CD4-positive, alpha-beta T cell treated with Interleukin-17A for 4 hours (primary cell): ENCODE measurements at places on chromosomes 3 and 15.

DNA sequence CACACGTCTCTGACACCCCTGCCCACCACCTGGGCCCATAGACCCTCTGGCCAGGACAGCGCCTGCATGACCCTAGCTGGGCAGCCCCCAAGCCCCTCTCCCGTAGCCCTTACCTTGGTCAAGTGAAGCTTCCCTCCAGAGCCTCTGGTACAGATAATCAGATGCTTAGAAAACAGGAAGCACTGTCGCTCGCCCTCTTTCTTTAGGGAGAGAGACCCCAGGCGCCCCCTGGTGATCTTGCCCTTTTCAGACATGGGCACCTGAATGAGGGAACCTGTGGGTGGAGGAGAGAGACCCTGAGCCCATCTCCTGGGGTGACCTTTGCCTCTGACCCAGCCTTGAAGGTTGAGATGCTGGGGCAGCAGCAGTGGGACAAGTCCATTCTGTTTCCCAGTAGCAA is 65.4 kb downstream of the RASGRF1 start:
- DNase-seq = no peak

GRCh38 chr3:139264375-139264774 is 79.4 kb upstream of the MRPS22 start:
- DNase-seq = no peak

GRCh38 chr3:24160424-24161095 is 215.5 kb downstream of the NR1D2 start:
- no peak for DNase-seq

GRCh38 chr3:114192136-114192535 is 13.3 kb upstream of the DRD3 start:
- DNase-seq = no peak

DNA sequence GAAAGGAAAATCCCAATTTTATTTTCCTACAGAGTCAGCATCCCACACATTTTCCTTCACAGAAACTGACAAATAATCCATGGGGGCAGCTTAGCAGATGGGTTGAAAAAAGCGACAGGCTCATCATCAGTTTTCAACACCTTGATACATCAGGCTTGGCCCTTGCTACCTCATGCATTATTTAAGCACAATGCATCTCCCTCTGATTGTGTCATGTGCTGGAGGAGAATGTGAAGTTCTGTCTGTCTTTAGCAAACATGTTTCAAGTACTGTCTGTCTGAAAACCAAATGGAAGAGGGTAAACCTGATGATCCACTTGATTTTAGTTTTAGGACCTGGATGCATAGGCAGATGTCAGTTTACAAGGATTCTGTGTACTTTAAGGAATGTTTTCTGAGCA is 128.6 kb upstream of the ADAMTS9 start:
- DNase-seq = no peak

GRCh38 chr3:58628823-58629562 is 37.6 kb downstream of the FAM3D start:
- DNase-seq = no peak

DNA sequence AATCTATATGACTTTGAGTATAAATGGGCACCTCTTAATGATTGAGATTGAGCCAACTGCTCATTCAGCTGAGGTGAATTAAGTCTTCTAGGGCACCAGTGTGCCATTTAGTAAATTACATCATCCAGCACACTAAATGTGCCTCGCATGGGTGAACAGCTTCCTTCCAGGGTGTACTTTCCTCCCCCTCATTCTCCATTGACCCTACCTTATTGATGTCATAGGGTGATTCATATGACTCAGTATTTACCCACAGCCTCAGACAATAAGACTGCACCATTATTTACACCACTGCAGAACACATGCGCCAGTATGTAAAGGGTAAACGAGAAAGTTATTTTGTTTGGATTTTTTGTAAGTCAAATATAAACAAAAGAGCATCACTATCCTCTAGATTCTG is 185.2 kb upstream of the ARL6 start:
- DNase-seq = no peak

- no peak for DNase-seq
Measured at GRCh38 chr15:65956899-65957298, 87.6 kb downstream of the RAB11A start.

DNA sequence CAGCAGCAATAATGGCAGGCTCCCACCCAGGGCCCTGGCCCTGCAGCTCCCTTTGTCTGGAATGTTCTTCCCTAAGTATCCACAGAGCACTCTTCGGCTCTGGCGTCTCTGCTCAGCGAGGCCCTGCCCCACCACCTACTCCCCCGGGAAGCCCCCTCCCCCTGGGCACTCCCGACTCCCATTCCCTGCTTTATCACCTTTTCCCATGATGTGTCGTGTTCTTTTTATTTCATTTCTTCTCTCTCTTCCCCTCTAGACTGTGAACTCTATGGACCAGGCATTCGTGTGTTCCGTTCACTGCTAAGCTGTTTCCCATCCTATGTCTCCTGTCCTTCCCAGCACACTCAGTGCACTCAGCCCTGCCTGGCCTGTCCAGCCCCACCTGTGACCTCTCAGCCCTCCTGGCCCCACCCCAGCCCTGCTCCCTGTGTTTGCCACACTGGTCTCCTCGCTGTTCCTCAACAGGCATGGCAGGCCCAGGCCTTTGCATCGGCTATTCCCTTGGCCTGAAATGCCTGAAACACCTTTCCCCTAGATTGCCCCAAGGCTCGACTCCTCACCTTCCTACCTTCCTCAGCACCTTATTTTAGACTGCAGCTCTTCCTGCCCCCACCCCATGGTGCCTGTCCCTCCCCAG is 107.4 kb downstream of the TPRA1 start:
- DNase-seq = no peak

GRCh38 chr3:36418296-36418695 is 38.0 kb downstream of the STAC start:
- no peak for DNase-seq

DNA sequence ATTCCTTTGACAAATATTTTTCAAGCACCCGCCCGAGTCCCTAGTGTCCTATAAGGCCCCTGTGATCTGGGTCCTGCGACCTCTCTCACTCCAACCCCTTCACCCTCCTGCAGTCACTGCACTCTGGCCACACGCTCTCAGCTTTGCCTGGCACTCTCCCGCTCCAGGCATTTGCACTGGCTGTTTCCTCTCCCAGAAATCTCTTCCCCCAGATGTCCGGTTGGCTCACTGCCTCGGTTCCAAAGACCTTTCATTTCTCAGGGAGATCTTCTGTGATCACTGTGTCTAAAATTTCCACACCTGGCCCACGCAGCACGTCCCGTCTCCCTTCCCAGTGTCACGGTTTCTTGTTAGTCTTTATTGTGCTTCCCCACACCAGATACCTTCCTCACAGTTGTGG is 97.4 kb downstream of the WNT7A start:
- DNase-seq = no peak

- DNase-seq = no peak
Measured at GRCh38 chr3:113825090-113825489, 13.5 kb upstream of the GRAMD1C start.

- no peak for DNase-seq
Measured at GRCh38 chr3:27568393-27568792, 84.2 kb upstream of the SLC4A7 start.

DNA sequence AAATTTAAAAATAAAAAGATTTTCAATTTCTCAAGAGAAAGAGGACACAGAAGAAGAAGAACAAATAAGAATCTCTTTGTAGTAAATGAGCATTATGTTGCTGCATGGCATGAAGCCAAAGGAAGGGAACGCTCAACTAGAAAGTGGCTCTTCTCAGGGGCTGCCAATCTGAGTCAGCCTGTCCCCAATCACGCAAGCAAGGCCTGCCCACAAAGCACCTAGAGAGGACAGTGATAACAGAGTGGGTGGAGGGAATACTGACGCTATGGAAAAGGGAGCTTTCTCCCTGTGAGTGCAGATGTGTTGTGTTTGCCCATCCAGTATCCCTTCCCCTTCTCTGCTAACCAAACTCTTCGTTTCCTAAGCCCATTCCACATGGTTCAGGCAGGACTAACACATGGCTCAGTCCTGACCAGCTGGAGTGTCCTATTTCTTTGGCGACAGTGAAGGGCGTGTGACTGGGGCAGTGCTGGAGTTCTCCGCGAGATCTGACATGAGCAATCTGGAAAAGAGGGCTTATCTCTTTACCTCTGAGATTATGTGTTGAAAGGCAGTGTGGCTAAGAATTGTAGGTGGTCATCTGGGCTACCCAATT is 14.2 kb downstream of the FBN1 start:
- no peak for DNase-seq

- DNase-seq = no peak
Measured at GRCh38 chr3:133238015-133238414, 161.8 kb upstream of the BFSP2 start.

GRCh38 chr3:193350744-193351143 is 27.8 kb downstream of the ATP13A5 start:
- no peak for DNase-seq

GRCh38 chr3:13462125-13462629 is 17.9 kb upstream of the HDAC11 start:
- no peak for DNase-seq

GRCh38 chr15:92418864-92419263 is 25.2 kb downstream of the ST8SIA2 start:
- DNase-seq = no peak
